ENCODE measurements at places on chromosomes 5 and 9.

DNA sequence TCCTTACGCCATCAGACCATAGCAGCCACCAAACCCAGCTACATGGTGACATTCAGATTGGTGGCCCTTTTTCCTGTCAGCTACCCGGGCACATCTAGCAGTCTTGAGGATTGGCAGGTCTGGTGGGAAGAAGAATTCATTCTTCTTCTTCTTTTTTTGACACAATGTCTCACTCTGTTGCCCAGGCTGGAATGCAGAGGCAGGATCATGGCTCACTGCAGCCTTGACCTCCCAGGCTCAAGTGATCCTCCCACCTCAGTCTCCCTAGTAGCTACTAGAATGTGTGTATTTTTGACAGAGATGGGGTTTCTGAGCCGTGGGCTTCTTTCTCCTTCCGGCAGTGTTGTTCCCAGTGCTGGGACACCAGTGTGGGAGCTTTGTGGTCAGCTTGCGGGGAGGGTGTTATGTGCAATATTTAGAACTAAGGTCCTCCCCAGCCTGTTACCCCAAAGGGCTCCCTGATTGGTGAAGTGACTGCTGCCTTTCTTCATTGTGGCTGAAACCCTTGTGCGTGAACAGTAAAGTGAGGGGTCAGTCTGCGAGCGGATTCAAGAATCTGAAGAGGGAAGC lies 3.4 kb downstream of the NTMT1 start:
- DNase-seq = no peak

DNA sequence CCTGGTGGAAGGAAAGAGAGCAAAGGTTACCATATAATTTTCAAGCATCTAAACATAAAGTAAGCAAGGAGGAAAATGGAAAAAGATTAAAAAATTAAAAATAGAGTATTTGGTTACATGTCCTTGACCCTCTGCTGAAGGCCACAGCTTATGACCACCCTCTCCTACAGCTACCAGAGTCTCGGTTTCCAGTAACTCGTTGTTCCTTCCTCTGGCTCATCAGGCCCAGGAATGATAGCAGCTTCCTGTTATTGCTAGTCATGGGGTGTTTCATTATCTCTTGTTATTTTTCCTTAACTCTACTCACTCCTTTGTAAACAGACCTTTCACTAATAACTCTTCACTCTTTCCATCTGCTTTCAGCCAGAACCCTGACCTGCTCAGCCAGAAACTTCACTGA lies 102.2 kb downstream of the YTHDC2 start:
- DNase-seq = no peak

DNA sequence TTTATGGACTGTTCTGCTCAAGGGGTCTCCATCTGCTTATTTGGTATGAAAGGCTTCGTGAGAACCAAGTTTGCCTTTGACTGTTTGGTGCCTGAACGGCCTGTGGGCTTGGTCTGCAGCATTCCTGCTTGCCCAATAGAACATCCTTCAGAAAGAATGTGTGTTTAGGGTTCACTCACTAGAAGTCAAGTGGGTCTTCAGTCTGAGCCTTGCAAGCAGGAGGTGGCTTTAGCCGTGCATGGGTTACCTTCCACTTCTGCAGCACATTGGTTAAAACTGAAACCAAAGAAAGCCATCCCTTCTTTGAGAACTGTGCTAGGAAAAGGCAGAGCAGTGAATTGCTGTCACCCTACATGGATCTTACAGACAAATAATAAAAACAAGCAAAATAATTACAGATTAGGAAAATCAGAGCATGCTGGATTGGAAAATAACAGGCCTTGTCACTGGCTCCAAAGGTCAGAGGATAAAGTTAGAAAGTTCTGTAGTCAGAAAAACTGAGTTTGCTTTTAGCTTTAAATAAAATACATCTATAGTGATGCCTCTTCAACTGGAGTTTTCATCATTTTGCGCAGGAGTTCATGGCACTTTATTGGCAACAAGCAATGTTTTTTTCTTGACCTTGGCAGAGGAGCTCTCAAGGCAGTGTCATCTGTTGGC lies 16.6 kb downstream of the WWC1 start:
- DNase-seq = no peak

DNA sequence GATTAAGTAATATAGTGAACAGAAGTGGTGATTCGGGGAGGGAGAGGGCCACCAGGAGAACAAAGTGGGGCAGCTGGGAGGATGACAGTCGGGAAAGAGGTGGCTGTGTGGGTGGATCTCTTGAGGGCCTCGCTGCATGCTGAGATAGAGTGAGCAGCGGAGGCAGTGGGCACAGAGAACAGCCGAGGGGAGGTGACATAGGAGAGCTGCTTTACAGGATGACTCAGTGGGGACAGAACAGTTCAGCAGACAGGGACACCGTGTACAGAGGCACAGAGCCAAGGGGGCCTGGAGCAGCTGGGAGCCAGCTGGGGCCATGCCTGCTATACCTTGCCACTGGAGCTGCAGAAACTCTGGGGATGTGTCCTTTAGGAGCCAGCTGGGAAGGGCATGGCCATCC lies 273.9 kb downstream of the GADD45G start:
- DNase-seq = no peak

DNA sequence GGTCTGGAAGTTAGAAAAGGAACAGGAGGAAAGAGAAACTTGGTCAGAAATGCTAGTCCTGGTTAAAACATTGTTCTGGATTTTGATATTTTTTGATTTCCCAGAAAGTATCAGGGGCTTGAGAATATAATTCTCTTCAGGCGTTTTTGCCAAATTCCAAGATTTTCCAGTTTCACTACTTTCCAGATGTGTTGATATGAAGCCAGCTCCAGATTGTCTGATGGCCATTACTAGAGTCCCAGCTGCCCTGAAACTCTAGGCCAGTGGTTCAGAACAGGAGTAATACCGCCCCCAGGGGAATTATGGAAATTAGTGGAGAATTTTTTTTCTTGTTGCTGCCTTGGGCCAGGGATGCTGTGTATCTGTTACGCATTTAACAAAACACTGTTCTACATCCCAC lies 88.6 kb downstream of the KCNN2 start:
- DNase-seq = no peak

DNA sequence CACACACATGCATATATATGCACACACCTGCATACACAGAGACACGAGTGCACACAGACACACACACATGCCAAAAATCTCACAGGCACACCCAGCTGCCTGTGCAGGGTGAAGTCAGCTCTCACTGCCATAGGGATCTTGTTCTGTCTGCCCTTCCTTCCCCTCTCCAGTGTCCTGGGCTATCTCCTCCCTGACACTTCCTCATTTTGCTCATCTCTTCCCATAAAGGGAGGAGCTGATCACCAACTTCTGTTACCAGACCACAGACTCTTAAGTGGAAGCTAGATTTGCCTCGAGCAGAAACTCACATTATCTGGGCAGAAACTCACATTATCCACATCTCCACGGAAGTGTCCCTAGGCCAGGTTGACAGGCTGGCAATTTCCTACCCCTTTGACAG lies 28.7 kb downstream of the LCP2 start:
- no peak for DNase-seq

DNA sequence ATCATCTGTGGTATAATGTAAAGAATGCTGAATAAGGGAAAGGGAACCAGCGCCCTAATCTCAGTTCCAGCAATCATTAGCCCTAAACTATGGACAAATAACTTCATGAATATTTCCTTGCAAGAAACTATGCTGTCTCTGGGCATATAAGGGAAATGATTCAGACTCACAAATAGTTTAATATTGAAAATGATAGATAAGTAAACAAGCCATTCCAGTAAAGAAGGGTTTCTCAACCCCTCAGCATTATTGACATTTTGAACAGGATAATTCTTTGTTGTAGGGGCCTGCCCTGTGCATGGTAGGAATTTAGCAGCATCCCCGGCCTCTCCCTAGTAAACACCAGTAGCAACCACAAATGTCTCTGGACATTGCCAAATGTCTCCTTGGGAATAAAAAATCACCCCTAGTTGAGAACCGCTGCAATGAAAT lies 23.8 kb downstream of the C5 start:
- no peak for DNase-seq

DNA sequence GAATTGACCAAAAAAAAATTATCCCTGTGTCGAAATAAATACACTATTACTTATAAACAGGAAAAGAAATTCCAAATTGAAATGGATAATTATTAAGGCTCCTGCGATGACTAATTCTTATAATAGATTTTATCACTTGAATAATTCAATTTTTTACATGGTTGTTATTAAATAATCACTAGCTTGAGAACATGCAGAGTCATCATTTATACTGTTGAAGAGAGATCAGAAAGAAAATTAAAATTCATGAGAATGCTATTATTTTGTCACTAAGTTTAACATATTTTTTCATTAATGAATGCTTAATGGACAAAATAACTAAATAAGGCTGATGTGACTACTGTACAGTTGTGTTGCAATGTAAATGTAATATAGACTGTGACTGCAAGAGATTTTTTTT lies 1011.3 kb upstream of the C9orf72 start:
- no peak for DNase-seq

DNA sequence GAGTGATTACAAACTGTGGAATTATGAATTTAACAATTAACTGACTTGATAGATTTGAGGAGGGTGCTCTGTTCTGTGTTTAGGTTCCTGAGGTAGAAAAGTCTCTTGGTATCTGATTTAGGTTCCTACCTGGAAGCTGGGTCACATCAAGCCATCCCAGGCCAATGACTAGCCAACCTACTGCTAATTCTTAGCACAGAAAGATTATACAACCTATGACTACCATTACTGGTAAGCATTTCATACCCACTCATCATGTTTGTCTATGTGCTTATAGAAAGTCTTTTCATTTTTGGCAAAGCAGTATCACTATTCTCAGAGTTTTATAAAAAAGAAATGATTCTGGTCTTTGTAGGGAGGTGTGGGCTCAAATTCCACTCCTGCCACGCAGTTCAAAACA lies 49.7 kb downstream of the GNAQ start:
- no peak for DNase-seq

DNA sequence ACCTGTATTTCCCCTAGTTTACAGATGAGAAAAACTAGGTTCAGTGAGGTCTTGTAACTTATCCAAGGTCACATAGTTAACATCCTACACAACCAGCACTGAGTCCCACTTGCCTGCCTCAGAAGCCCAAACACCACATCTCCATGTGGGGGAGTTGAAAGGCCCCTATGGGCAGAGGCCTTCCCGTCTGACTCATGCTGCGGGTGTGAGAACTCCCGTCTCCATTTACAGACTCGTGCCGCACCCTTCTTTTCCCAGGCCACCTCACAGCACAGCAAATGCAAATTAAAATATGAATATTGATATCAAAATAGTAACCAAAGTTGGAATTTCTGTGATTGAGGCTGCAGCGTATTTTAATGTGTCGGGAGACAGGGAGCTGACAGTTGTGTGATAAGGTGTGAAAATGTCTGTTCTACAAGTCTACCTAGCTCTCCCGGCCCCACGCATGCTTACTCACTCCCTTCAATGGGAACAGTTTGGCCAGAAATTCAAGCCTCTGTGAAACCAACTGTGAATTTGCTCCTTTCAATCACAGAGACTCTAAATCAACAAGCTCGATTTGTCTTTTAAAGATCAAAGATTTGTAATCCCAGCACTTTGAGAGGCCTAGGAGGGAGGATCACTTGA lies 90.1 kb downstream of the CRB2 start:
- peak; percentile 23 for DNase-seq

GRCh38 chr9:128007566-128008138 lies 26.9 kb upstream of the EEIG1 start:
- peak; percentile 73 for DNase-seq

DNA sequence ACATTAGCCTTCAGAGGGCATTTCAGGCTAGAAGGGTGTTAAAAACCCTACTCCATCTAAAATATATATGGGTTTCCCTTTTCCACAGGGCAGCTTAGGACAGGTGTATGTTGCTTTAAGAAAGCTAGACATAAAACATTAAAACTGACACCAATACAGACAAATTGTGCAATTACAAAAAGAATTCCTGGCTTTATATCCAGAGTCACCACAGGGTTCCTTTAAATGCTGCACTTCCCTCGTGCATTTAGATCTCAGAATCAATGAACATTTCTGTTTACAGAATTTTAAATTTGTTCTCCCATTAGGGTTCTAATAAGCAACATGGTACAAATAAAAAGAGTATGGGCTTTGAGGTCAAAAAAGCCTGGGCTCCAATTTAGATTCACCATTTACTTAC lies 170.2 kb downstream of the MAPKAP1 start:
- DNase-seq = no peak

GRCh38 chr5:1673042-1673677 lies 126.5 kb downstream of the MRPL36 start:
- DNase-seq = no peak

GRCh38 chr9:69174616-69175463 lies 763 bp downstream of the TJP2 start:
- DNase-seq = peak; percentile 94

GRCh38 chr9:25678147-25678666 lies at the start of gene TUSC1:
TSS of gene TUSC1 (minus strand) at chr9:25678444. CDS start at chr9:25678312, 132 bp downstream.
- peak; percentile 88 for DNase-seq

DNA sequence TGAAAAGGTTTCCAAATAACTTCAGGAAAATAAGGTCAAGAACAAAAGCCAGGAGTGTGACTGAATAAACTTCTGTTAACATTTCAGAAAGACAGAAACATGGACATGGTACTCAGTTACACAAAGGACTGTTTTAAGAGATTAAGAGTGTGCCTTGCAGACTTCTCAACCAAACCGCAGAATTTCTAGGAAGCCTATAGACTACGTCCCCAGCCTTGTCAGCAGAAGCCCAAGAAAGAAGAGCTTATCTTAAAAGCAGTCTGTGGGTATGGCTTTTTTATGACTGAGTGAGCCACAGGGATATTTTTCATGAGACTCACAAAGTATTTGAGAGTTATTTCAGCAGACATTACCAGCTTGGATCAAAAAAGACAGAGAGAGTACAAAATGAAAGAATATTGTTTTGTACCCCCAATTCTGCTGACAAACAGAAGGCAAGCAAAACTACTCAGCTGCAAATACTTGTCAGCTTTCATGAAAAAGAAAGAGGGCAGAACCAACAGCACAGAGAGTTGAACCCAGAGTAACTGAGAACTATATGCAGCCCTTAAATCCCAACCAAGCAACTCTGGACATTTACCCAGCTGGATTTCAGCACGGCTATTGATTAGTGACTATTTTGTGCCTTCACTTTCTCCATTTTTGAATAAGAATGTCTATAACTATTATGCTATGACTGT lies 711.0 kb upstream of the CTNND2 start:
- peak; percentile 61 for DNase-seq

GRCh38 chr9:99128133-99128406 lies 23.2 kb downstream of the TGFBR1 start:
- DNase-seq = no peak

DNA sequence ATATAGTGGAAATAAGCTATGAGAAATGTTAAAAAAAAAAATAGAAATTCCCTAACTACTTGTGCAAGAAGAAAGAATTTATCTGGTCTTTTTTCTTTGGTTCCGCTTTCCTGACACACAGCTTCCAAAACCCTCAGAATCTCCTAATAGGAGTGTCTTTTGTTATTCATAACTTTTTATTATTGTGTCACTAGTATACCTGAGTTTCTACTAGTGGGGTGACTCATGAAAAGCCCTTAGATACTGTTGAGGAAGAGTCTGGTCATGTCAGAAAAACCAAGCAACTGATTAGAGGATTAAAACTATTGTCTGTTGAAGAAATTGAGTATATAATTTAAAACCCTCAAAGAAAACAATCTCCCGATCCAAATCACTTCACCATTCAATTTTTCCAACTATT lies 152.8 kb upstream of the IFNE start:
- DNase-seq = no peak

GRCh38 chr5:43038496-43038989 lies 1.6 kb downstream of the ANXA2R start:
- no peak for DNase-seq

- DNase-seq = no peak
Measured at GRCh38 chr5:11384441-11385250, 519.6 kb downstream of the CTNND2 start.

- DNase-seq = no peak
Measured at GRCh38 chr5:126471875-126472537, 48.8 kb downstream of the GRAMD2B start.

All from A172 (cell line).